ENCODE measurements at places on chromosomes 1 and 21.
A peak's percentile ranks its signal among the peaks of the same experiment; 100 is the strongest.

DNA sequence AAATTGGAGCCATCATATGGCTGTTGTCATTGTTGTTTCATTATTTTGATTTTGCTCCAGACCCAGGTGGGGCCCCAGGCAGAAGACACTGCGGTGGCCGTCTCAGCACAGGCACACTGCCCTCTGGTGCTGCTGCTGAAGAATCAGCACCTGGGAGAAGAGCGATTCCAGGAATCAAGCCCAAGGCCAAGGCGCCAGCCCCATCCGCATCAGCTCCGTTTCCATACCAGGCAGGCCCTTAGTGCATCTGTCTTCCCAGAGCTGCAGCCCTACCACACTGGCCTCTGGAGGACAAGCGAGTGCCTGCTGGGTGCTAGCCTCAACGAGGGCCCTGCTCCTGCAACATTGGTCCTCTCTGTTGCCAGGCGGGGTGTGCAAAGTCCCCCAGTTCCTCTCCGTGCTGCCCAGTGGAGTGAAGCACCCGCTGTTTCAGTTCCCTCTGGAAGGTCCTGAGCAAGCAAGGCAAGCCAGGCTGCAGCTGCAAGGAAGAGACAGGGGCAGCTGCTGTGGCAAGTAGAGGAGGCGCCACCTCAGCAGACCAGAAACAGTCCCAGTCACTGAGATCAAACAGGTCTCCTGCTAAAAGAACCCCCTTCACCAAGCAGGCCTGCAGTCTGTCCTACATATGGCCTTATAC lies 5.2 kb downstream of the GRIK3 start:
- no peak for DNase-seq

DNA sequence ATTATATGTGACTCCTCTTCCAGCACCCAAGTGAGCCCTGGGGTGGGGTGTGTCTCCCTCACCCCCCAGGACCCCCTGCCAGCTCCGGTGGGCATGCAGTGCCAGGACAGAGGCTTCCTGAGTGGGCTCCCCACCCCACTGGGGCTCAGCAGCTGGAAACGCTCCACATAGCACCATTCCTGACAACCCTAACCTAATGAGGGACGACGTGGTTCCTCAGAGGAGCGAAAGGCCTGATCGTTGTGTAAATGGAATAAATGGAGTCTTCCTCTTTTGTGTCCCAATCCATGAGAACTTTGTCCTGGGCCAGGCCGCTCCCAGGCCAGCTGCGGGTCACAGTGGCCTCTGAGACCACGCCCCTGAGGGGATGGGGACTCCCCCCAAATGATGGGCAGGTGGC lies 1.8 kb upstream of the TSPEAR start:
- no peak for DNase-seq

- no peak for DNase-seq
Observed at GRCh38 chr1:227391211-227391610, 72.9 kb upstream of the CDC42BPA start.

DNA sequence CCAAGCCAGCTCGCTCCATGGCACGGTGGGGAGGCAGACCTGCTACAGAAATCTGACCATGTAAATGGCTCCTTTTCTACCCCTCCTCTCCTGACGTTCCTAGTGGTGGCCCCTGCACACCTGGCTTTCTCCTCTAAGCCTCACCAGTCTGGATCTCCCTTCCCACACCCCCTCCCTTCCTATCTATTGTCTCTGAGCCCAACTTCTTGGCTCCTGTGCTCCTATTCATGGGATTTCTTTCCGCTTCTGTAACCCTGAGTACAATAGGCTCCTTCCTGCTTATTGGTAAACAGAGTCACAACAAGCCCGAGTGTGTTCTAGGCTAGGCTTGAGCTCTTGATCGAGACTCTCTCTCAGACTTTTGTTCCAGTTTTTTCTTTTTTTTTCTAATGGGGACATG lies 17.6 kb downstream of the OPTC start:
- no peak for DNase-seq

DNA sequence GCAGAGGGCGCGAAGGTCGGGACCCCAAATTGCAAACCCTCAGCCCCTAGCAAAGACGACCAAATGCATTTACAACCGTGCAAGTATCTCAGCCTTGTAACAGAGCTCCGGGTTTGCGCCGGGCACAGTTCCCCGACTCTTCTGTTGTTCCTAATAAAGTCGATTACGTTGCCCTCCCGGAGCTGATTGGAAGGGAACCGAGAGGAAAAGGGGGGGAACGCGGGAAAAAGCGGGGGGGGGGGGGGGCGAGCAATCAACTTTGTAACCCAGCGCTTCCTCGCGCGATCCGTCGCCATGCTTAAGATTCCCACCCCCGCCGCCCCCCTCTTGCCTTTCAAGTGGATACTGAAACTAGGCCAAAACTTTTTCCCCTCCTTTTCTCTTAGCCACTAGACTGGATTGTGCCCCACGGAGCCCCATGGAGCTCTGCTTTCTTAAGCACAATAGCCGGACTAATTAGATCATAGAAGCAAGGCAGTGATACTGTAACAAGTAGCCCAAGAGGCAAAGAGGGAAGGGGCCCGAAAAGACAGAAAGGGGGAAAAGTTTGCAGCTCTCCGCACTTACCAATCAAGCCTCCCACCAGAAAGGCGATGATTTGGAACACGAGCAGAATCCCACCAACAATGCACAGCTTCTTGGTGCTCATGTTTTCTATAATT lies 565 bp downstream of the WLS start:
- no peak for DNase-seq

DNA sequence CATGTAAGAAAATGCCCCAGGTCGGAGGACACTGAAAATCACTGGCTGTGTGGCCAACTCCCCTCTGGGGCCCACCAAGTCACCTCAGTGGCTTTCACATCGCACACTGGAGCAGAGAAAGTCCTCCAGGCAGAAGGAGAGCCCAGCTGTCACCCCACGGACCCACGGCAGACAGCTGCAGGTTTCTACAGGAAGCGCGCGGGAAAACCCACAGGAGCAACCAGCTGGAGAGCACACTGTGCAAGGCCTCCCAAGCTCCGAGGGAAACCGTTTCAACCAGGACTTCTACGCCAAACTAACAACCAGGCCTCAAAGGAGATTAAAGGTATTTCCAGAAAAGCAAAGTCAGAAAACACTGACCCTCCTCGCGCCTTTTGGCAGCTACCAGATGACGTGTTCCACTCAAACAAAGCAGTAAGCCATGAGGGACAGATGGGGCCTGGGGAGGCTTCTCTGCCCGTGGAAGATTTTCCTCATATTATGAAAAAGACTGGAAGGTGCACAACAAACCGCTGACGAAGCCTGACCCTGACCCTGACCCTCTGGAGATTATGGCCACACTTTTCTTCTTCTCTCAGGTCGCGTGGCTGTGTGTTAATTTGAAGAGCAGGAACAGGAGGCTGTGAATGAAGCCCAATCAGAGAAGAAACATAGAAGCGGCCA lies 21.0 kb downstream of the WDR4 start:
- no peak for DNase-seq

- no peak for DNase-seq
Observed at GRCh38 chr1:214422137-214422671, 129.2 kb downstream of the PTPN14 start.

GRCh38 chr1:8938232-8938999 lies 7.3 kb upstream of the CA6 start:
- no peak for DNase-seq

- DNase-seq, result no peak
Observed at GRCh38 chr21:24131056-24131455, 1476.2 kb downstream of the MRPL39 start.

DNA sequence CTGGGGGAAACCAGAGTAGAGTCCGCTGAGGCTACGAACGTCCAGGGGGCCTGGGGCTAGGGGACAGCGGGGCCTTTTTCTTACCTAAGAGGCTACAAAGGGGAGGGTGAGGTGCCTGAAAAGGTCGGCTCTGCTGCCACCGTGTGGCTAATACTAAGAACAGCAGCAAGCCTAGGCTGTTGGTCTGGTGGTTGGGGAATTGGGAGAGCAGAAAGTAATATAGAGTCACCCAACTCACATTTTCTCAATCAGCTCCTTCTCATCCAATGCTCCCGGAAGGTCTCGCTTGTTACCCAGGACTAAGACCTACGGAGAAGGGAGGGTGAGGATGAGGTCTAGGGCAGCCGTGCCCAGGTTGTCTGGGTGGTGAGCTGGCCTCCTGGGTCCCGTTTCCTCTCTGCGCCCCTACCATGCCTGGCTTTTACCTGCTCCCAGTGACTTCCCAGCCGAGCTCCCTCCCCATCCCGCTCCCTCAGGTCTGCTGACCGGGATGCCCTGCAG lies 9.3 kb downstream of the ARL8A start:
- DNase-seq, result no peak

DNA sequence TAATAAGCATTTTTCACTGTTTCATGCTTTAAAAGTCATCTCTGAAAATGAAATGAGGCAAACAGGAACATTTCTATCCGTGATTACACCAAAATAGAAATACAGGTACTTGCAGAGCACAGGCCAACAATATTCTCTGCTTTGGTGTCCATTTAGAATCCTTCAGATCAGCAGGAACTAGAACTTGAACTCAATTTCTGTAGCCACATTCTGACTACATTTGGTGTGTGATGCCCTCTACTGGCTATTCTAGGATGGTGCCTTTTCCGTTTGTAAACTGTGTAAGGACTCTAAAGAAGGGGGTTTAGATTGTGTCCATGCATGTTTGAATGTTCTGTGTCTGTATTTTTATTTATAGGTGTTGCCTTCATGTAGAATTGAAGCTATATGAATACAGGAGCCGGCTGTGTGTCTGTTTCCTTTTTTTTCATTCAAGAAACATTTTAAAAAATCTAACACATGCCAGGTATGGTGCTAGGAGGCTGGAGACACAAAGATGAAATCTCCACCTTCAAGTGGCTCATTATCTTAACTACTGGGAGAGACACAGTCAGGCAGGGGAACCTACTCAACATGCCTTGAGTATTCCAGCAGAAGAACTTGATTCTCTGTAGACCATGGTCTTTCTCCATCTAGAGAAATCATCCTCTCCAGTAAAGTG lies 7.6 kb upstream of the ZNF326 start:
- peak; percentile 40 for DNase-seq

DNA sequence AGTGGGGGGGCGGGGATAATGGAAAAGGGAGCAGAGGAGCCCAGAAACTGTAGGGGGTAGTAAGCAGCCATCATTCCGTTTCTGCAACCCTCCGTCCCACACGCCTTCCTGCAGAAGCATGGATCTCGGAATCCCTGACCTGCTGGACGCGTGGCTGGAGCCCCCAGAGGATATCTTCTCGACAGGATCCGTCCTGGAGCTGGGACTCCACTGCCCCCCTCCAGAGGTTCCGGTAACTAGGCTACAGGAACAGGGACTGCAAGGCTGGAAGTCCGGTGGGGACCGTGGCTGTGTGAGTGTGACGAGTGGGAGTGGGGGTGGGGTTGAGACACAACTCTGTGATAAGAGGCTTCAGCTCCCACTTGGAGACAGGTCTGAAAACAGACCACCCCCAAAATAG lies 706 bp downstream of the CREB3L4 start:
- DNase-seq, result no peak

DNA sequence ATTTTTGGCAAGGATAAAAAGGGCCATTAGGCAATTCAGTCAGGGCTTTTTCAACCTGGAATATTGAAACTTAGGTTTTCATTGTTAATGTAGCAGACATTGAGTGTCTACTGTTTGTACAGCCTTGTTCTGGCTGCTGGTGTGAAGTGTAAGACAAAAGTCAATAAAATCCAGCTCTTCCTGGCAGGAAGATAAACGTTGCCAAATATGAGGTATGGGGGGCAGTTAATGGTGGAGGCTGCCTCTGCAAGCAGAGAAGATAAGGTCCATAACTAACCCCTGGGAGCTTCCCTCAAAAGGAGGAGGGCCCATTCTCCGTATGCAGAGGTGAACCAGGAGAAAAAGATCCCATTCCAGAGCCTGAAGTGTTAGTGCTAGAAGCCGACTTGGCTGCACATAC lies 19.5 kb upstream of the SHE start:
- no peak for DNase-seq

DNA sequence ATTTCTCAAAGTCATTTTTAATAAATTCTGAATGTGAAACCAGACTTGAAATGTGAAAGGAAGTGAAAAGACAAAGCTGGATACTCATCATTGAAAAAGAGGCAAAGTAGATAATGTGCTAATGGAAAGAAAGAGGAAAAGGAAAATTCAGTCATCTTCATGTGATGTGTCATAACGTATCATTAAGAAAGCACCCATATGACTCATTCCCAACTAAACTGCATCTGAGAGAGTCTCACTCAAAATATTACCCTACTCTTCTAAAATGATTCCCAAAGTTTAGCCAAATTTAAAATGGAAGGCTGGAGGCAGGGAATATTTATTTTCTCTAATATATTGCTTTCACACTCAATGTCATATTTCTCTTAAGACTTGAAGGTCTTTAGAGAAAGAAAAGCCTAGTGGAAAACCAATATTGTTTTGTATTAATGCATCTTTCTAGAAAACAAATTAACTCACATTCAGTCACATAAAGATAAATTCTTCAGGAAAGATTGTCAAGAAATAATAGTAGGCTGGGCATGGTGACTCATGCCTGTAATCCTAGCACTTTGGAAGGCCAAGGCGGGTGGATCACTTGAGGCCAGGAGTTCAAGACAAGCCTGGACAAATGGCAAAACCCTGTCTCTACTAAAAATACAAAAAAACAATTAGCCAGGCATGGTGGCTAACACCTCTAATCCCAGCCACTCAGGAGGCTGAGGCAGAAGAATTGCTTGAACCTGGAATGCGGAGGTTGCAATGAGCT lies 129.9 kb downstream of the SLC30A10 start:
- DNase-seq, result no peak

DNA sequence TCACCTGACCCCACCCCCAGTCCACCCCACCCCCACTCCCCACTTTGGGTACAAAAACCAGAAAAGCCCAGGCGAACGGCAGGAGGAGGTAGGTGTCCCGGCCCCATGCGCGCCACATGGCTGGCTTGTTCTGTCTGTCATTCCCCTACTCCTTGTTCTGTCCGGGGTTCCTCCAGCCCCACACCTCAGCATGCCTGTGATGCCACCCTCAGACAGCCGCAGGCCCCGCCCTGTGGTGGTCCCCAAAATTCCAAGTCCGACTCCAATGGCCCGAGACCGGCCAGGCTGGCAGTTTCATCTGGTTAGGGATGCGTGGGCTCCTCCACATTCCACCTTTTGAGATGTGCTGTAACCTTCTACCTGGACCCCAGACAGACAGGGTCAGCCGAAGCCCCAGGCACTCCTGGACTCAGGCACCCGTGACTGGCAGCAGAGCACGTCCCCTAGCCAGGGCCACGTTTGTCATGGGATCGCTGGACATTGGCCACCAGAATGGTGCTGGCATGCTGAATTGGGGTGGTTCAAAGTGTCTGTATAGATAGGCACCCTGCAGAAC lies 94.4 kb downstream of the WDR4 start:
- no peak for DNase-seq

DNA sequence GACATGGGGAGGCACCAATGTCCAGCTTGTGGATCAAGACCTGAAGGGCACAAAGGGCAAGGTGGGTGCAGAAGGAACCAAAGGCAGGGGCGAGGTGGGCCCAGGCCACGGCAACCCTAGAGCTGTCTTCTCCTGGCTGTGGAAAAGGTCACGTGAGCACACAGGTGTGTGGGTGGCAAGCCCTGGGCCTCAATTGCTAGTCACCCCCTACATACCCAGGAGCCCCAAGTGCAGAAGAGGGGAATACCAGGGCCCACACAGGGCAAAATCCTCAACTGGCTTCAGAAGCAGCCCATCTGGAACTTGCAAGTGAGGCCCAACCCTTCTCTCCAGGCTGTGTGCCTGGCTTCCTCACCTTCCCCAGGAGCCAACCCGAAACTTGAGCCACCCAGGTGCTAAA lies 25.6 kb downstream of the ZBTB17 start:
- DNase-seq, result peak; percentile 38

GRCh38 chr1:66576645-66577044 lies 42.7 kb downstream of the SGIP1 start:
- DNase-seq, result no peak
